ENCODE measurements at places on chromosomes 13 and 19. TPM values are rescaled to one million over a fixed set of nuclear protein-coding genes. Genes with fewer than 3 reads are reported as not detected.

DNA sequence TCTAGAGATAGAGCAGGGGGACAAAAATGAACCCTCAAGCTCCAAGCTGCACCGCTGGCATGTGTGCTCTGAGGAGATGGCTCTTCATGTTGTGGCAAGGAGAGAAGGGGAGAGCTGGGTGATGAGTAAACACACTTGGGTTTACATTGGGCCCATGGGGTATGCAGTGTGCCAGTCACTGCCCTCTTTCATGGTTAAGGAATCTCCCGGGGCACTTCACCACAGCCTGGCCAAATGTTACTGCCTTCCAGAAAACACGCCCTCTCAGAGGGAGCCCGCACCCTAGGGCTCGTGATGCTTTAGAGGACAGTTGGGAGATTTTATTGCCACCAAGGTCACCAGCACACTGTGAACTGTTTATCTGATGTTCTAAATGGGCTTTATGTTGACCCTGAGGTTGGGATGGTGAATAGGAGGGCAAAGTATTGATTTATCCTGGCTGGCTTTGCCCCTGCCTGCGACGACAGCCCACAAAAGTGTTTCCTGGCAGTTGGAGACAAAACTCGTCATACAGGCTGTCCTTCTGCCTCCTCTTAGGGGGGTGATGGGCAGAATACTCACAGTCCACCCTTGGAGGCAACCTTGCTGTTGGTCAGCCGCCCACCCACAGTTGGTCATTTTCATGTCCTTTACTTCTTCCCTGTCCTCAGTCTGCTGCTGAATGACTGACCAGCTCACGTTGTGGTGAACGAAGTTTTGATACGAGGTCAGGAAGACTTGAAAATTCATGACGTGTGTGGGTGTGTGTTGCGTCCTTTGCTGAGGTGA lies 156.9 kb downstream of the STK24 start:
- no peaks in the 10 kb centered on the region for H3K27me3 ChIP-seq
- H3K4me1 ChIP-seq = peaks cover 11% of the 10 kb centered on the region
- no peak overlapping the region for H3K4me3 ChIP-seq

Gene ATP1A3
- 5.6 TPM for total RNA-seq

DNA sequence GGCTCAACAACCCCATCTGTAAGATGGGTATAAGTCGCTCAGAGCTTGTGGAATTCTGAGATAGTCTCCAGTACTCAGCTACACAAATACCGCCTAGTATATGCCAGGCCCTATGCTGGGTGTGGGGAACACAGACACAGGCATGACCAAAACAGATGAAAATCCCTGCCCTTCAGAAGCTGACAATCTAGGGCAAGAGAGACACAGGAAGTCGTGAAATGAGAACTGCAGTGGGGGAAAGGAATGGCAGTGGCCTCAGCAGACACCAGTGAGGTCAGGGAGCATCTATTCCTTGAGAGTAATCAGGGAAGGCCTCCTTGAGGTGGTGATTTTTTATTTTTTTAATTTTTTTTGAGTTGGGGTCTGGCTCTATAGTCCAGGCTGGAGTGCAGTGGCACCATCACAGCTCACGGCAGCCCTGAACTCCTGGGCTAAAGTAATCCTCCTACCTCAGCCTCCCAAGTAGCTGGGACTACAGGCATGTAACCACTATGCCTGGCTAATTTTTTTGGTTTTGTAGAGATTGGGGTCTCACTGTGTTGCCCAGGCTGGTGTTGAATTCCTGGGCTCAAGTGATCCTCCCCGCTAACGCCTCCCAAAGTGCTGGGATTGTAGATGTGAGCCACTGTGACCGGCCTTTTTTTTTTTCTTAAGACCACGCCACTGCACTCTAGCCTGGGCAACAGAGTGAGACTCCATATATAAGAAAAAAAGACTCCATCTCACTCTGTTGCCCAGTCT lies 3.2 kb downstream of the TMIGD2 start:
- H3K27ac ChIP-seq = no peak overlapping the region
- no peaks in the 10 kb centered on the region for H3K27me3 ChIP-seq
- H3K4me3 ChIP-seq = no peak overlapping the region

DNA sequence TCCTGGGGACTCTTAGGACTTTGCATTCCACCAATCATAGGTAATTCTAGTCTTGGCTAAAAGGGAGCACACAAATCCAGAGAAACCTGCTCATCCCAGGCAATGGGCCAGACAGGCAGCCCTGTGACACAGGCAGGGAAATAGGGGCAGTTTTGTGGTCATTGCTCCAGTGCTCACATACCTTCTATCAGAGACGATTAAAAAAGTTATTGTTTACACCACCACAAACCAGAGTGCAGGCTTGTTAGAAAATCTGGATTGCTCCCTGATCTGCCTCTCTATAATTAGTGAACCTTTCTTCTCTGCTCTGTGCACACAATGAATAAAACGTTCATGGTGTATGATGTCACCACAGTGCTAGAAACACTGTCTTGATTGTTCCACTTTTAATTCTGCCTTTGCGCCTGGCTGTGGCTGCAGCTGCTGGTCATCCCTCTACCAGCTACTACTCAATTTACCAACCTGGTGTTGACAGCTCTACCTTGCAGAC lies 121.6 kb upstream of the SPATA13 start:
- no peaks in the 10 kb centered on the region for H3K27me3 ChIP-seq
- no peaks in the 10 kb centered on the region for H3K36me3 ChIP-seq
- peak overlapping the region; percentile 32 for H3K27ac ChIP-seq
- DNase-seq = no peak
- H3K4me1 ChIP-seq = peaks cover 32% of the 10 kb centered on the region

DNA sequence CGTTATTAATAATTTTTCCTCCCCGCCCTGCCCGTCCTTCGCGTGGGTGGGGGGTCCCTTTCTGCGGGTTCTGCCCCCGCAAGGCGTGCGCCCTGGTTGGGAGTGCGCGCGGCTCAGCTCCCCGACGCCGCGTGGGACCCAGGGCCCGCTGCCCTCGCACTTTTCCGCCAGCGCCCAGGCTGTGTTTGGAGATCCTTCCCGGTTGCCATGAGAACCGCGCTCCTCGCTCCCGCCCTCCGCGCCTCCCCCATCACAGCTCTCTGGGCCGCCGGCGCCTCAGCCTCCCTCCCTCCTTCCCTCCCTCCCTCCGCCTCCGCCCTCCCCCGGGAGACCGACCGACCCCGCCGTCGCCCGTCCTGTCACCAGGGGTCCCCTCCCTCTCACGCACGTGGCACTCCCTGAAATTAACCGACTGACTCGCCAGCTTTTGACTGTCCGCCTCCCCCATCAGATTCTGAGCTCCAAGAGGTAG lies 2.4 kb upstream of the SSBP4 start:
- H3K4me1 ChIP-seq = peaks cover 39% of the 10 kb centered on the region
- peak overlapping the region; percentile 98 for H3K27ac ChIP-seq
- H3K4me3 ChIP-seq = peak overlapping the region; percentile 86
- no peaks in the 10 kb centered on the region for H3K27me3 ChIP-seq

Gene MBD3L1
- total RNA-seq = not detected

GRCh38 chr13:40706439-40706838 lies 40.0 kb upstream of the FOXO1 start:
- DNase-seq = no peak
- no peaks in the 10 kb centered on the region for H3K4me1 ChIP-seq
- H3K36me3 ChIP-seq = peaks cover 12% of the 10 kb centered on the region
- no peaks in the 10 kb centered on the region for H3K27me3 ChIP-seq
- no peak overlapping the region for H3K27ac ChIP-seq
- no peak overlapping the region for H3K4me3 ChIP-seq

DNA sequence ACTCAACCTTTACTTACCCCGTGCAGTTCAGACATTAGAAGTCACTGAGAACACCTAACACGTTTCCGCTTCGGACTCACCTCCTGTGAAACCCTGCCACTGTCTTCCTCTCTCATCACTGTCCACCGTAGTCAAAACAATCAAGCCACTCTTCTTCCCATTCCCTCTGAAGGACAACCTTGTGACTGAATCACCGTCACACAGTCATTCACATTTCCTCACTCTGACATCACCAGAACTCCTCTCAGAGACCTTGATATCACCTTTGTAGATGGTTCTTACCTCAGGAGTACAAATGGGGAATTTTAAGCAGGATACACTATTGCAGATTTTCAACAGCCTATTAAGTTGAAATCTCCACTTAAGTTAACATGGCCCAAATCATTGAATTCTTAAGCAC lies 1.3 kb upstream of the KBTBD6 start:
- H3K27ac ChIP-seq = peak overlapping the region; percentile 96
- H3K4me3 ChIP-seq = peak overlapping the region; percentile 99
- peaks cover 18% of the 10 kb centered on the region for H3K36me3 ChIP-seq

Gene GPC6
- 8.4 TPM for total RNA-seq

- no peak overlapping the region for H3K4me3 ChIP-seq
- H3K27ac ChIP-seq = no peak overlapping the region
- H3K36me3 ChIP-seq = no peaks in the 10 kb centered on the region
- H3K27me3 ChIP-seq = peaks cover 3% of the 10 kb centered on the region
Observed at GRCh38 chr13:24004971-24005370, 107.7 kb upstream of the C1QTNF9B start.

Gene ZNF793
- 13.6 TPM for total RNA-seq

DNA sequence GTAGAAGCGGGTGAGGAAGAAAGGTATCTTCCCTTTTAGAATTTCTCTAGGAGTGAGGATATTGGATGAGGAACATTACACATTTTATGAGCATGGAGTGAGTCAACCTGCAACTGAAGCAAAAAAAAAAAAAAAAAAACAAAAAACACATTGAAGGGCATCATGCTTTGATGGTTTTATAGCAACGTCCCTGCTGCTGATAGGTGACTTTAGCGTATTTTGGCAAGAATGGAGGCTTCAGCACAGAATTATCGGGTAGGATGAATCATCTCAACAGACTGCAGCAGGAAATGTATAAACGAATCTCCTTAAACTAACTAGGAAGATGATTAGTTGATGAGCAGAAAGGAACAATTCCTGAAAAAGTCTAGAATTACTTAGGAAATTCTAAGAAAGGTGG lies 1359.6 kb upstream of the ATXN8OS start:
- DNase-seq = no peak
- no peaks in the 10 kb centered on the region for H3K36me3 ChIP-seq
- H3K4me1 ChIP-seq = no peaks in the 10 kb centered on the region
- no peaks in the 10 kb centered on the region for H3K27me3 ChIP-seq
- H3K4me3 ChIP-seq = no peak overlapping the region

DNA sequence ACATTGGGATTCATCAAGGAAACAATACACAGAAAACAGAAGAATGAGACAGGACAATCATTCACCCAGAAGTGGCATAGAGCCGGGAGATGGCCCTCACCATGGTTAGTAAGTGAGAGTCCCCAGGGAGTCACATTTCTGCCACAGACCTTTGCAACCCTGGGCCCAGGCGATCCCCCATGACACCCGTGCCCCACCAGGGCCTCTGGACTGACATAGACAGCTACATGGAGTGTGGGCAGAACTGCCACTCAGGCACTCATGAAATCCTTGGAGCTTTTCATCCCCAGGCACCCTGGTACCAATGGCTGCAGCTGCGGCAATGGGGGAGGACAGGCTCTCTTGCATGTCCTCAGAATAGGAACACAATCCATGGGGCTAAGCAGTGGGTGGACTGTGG lies 174.5 kb upstream of the TRPC4 start:
- H3K4me3 ChIP-seq = no peak overlapping the region
- H3K4me1 ChIP-seq = no peaks in the 10 kb centered on the region
- no peaks in the 10 kb centered on the region for H3K27me3 ChIP-seq
- peaks cover 7% of the 10 kb centered on the region for H3K36me3 ChIP-seq

Gene FFAR1
- 2.1 TPM for total RNA-seq

Gene SELENOV
- total RNA-seq = 1.1 TPM

GRCh38 chr13:99215184-99215830 lies 14.7 kb downstream of the UBAC2 start:
- no peak for DNase-seq
- no peak overlapping the region for H3K27ac ChIP-seq
- no peak overlapping the region for H3K4me3 ChIP-seq
- H3K4me1 ChIP-seq = peaks cover 40% of the 10 kb centered on the region
- peaks cover 15% of the 10 kb centered on the region for H3K36me3 ChIP-seq

- DNase-seq = no peak
- no peak overlapping the region for H3K4me3 ChIP-seq
- peaks cover 3% of the 10 kb centered on the region for H3K27me3 ChIP-seq
- no peak overlapping the region for H3K27ac ChIP-seq
- no peaks in the 10 kb centered on the region for H3K36me3 ChIP-seq
Observed at GRCh38 chr13:108897955-108898354, 268.5 kb downstream of the MYO16 start.

Gene PEX11G
- 5.7 TPM for total RNA-seq

Gene ASF1B
- 14.8 TPM for total RNA-seq

GRCh38 chr13:91245288-91245687 lies 102.2 kb upstream of the MIR17HG start:
- H3K4me3 ChIP-seq = no peak overlapping the region
- no peaks in the 10 kb centered on the region for H3K36me3 ChIP-seq
- H3K4me1 ChIP-seq = peaks cover 4% of the 10 kb centered on the region
- no peak for DNase-seq
- H3K27ac ChIP-seq = no peak overlapping the region

- no peak overlapping the region for H3K4me3 ChIP-seq
- peaks cover 6% of the 10 kb centered on the region for H3K4me1 ChIP-seq
- peaks cover 2% of the 10 kb centered on the region for H3K27me3 ChIP-seq
Observed at GRCh38 chr13:78998630-78999315, 339.8 kb upstream of the OBI1 start.

DNA sequence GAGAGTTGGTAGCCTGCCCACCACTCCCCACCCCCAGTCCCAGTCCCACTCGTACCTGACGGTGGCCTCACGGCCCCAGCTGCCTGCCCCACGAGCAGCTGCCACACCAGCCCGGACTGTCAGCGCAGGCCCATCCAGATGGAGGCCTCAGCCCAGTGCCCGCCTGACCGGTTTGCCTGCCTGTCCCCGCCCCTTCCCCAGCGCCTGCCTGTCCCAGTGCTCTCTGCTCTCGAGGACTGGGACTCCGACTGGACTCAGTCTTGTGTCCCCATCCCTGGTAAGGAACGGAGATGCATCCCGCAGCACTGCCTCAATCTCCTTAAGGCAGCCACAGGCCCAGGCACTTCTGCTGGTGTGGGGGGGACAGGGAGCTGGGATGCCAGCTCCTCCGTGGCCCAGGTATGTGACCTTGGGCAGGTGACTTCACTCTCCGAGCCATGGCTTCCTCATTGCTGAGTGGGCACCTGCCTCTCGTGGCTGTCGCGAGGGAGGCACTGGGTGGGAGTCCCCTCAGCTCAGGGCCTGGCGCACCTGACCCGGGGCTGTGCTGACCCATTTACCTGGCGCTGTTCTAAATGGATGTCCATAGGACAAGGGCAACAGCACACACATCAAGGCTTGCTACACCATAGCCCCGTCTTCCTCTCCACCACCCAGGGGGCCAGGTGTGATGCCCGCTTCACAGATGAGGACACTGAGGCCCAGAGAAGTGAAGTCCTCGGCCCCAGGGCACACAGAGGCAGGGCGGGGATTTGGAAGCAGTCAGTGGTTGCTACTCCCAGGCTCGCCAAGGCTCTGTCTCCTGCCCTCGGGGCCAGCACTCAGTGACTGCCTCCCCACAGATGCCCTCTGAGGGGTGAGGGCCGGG lies at the start of gene NKPD1:
Gene NKPD1, minus strand, starts transcription at position 113 of the 868 bp plus-strand sequence. CDS start 832 bp downstream, outside the sequence.
- peak within 1 kb of the TSS; percentile 10 for H3K27ac ChIP-seq
- DNase-seq = no peak
- peak within 1 kb of the TSS; percentile 52 for H3K4me3 ChIP-seq
- no peaks in the 10 kb centered on the region for H3K36me3 ChIP-seq

DNA sequence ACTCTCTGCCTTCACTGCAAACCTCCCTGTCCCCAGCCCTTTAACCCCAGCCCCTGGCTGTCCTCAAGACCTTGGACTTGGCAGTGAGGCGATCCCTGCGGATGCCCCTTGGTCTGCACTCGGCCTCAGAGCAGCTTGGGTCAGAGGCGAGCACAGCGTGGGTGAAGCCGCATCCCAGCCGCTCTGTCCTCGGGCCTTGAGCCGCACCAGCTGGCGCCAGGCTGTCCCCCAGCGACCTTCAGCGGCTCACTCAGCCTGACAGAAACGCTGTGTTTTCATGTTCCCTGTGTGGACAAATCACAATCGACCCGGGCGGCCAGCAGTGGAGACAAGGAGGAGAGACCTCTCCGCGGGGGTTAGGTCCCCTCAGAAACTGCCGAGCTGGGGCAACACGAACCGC lies 52.0 kb downstream of the GNG7 start:
- H3K4me3 ChIP-seq = no peak overlapping the region
- H3K4me1 ChIP-seq = no peaks in the 10 kb centered on the region
- no peaks in the 10 kb centered on the region for H3K36me3 ChIP-seq
- no peak overlapping the region for H3K27ac ChIP-seq

Gene KLC3
- 12.8 TPM for total RNA-seq

Data from type B pancreatic cell (in vitro differentiated cells).